Gastrocnemius medialis (tissue), 4 donors: ENCODE measurements at places on chromosomes 7 and 10. TPM values are rescaled to one million over a fixed set of nuclear protein-coding genes. Genes with fewer than 3 reads are reported as not detected.

GRCh38 chr10:117761695-117762094 lies 219.1 kb downstream of the EMX2 start:
- DNase-seq: no peak

- no peak for DNase-seq
Observed at GRCh38 chr7:8217200-8218068, 44.5 kb downstream of the ICA1 start.

SPDYE9 gene
- not detected for total RNA-seq

DNA sequence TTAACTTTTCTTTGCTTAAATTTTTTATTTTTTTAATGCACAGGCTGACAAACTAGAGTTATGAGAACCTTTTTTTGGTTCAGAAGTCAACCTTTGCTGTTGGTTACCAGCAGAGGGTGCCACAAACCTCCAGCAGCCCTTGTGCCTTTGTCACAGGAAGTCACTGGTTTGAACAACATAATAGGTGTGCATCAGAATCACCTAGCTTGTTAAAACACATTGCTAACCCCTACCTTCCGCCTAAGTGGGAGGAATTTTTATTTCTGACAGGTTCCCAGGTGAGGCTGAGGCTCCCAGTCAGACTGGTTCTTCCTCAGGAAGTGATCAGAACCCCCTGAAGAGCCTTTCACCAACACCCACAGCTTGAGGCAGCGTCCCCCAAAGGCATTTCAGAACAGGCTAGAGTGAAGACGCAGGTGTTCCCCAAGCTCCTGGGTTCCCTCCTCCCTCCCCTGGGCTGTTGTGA lies 22.6 kb upstream of the VDAC2 start:
- DNase-seq: peak; percentile 53

ODAD2 gene
- total RNA-seq: not detected

- no peak for DNase-seq
Observed at GRCh38 chr7:125573126-125573525, 643.5 kb upstream of the POT1 start.

DNA sequence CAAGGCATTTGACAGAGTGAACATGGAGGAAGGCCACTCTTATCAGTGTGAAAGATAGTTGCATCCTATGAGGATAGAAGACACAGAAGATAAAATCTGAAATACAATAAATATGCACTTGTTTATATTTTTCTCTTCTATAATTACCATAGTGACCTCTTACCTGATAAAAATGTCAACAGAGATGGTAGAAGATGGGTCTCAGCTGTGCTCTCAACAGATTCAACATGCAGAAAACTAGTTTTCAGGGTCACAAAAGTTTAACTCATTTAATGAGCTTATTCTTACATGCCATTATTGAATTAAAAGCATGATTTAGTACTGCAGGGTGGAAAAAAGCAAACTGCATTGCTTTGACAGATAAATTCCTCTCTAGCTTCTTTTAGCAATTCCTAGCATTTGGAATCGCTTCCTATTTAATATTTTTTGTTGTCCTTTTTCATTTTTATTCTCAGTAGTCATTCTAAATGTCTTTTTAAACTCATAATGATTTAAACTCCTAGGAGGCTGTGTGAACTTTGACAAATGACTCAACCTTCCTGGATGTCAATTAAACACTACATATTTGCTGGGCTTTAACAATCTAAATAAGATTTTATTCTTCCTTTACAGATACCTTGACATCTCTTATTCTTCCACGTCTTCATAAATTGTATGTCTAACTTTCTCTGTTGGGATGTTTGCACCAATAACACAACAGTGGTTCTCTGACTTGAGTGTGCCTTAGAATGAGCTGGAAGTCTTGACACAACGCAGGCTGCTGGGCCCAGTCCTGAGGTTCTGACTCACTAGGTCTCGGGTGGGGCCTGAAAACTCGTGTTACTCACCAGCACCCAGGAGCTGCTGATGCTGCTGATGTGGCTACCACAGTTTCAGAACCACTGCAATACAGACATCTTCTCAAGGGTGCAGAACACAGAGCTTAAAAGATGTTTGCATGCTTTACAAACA lies 565.5 kb upstream of the IGFBP3 start:
- DNase-seq: peak; percentile 59
